ENCODE measurements at places on chromosomes 4 and X.

DNA sequence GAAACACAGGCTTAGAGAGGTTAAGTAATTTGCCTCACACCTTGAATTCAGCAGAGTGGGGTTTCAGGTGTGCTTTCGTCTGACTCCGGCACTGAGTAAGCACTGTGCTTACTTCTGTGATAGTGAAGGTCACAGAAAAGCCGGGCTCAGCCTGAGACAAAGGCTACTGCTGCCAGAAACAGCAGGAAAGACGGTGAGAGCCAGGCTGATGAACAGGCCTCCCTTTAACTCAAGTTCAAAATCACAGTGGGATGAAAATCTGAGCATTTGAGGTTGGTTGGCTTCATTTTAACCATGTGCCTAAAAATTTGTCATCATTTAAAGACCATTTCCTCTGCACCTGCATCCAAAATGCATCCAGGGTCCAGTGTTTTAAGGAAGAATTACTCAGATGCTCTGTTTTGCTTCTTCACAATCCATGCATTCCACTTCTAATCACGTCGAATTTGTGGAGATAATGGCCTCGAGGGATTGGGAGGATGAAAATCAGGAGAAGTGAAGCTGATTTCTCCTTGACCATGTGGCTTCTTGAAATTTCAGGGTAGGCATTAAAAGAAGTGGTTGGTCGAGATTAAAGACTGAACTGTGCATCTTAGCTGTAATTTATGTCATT lies 121.2 kb upstream of the LNX1 start:
- DNase-seq = no peak

GRCh38 chrX:19824603-19825002 lies 62.8 kb downstream of the SH3KBP1 start:
- DNase-seq = no peak

DNA sequence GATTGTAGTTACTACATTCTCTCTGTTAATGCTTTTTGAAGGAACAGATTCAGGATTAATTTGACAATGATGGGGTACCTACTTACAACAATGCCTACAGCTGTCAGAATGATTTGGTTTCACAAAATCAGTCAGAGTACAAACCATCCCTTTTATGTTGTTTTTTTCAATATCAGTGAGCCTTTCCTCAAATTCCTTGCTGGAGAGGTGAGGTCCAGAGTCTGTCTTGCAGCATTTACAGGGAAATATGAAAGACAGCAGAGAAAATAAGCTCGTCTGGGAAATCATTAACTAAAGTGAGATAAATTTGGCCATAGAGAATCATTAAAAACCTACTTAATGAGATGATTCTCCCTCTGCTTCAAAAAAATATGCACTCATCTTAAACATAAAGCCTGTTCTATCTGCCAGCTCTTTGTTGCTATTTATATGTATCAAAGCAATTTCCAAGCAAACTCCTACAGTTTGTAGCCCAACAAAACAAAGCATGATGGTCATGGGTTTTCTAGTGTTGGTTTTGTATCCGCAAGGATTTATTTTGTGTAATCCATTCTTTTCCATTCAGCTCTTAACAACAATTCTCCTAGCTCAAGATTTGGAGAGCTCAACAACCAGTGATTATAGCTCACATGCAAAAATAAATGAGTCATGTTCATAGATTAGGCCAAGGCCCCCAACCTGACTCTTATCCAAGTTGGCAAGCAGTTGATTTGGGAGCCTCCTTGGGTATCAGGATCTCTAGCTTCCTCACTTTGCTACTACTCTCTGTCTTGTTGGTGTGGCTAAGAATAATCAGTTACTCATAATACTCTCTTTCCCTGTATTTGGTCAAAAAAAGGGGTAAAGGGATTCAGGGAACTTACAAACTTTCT lies 222.6 kb downstream of the ENOX2 start:
- no peak for DNase-seq

- DNase-seq = no peak
Observed at GRCh38 chr4:129264008-129264657, 168.2 kb downstream of the C4orf33 start.

GRCh38 chrX:16786791-16787735 lies 797 bp downstream of the TXLNG start:
- DNase-seq = peak; percentile 11

Measured in activated T-cell treated with anti-CD3 and anti-CD28 coated beads for 1 hour (primary cell).